ENCODE measurements at places on chromosomes 5 and 9.

GRCh38 chr5:176837707-176838115, 27.4 kb downstream of the UNC5A start:
- peak; percentile 56 for DNase-seq

DNA sequence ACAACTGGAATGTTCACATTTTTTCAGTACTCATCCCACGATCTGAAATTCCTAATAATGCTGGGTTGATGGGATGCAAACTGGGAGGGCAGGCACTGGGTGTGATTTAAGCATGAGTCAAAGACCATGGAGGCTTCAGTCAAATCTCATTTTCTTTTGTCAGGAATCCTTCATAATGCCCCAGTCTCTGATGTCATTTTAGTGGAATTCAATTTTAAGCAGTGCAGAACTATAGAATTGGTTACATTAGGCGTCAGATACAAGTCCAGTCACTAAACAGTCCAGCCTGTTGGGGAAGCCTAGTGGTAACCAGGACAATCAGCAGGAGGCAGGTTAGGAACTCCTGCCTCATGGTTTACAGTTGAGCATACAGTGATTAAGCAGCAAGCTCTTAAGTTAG, 41.0 kb upstream of the TMEM215 start:
- no peak for DNase-seq

GRCh38 chr5:1141834-1142233, 30.0 kb upstream of the SLC12A7 start:
- no peak for DNase-seq

DNA sequence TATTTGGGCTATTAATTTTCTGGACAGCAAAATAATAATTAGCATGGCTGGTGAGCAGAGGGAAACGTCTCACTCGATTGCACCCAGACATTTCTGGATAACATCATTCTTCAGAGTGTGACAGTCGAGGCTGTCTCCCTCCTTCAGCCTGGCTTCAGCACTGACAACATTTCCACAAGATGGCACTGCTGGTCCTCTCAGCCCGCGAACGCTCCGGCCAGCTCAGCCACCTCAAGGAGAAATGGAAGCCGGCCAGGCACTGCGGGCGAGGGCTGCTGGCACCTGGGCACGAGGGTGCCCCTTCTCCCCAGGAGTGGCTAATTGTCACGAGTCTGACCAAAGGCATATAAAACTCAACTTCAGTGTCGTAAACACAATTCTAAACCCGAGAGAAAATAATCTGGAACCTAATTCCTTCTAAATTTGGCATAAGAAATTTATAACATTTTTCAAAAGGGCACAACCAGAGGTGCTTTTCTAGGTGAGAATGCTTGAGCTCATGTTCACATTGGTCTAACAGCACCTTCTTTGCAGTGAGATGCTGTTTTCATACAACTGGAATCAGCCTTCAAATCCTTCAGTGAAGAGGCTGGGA, 65.9 kb downstream of the DAP start:
- peak; percentile 74 for DNase-seq

DNA sequence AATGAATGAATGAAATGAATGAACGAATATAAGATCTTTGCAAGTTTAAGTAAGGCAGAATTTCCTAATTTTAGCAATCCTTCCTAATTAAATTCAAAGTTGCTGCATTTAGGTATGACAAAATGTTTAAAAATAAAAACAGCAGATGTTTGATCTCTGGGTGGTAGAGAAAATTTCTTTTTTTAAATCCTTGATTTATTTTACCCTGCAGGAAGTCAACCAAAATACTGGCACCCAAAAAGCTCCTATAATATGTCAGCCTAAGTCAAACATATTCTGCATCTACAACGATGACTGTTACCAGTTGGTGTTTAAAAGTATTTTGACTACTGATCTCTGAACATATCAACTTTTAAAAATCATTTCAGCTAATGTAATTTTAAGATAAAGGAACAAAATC, 58.4 kb downstream of the TTC39B start:
- no peak for DNase-seq

- no peak for DNase-seq
Measured at GRCh38 chr9:18368206-18368605, 105.7 kb upstream of the ADAMTSL1 start.

DNA sequence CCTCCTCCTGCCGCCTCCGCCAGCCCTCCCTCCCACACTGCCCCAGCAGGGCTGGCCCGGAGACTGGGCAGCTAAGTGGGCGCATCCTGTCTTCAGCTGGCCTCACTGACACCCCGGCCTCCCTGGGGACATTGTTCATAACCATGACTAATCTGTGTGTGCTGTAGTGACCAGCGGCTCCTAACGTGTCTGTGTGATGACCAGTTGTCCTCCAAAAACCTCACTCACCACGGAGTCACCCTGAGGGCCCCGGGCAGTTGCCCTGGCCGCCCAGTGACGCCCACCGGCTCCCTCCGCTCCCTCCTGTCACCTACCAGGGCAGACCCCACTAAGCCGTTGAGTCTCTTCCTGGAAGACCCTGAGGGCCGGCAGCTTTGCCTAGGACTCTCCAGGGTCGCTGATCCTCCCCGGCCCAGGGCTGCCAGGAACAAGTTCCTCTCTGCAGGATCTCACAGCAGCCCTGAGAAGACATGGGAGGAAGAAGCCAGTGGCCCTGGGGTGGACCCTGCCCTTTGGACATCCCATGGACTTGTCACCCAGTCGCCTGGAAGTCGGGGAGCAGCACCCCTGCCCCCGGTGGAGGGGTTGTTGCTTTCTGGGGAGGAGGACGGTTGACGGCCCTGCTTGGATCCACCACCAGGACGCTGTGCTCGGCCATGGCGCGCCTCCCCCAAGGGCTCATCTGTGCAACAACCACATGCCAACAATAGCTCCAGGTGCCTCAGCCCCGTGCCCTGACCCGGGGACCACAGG, 110.2 kb upstream of the LMX1B start:
- DNase-seq, result no peak

GRCh38 chr5:313806-314376, 7.6 kb upstream of the AHRR start:
- no peak for DNase-seq

DNA sequence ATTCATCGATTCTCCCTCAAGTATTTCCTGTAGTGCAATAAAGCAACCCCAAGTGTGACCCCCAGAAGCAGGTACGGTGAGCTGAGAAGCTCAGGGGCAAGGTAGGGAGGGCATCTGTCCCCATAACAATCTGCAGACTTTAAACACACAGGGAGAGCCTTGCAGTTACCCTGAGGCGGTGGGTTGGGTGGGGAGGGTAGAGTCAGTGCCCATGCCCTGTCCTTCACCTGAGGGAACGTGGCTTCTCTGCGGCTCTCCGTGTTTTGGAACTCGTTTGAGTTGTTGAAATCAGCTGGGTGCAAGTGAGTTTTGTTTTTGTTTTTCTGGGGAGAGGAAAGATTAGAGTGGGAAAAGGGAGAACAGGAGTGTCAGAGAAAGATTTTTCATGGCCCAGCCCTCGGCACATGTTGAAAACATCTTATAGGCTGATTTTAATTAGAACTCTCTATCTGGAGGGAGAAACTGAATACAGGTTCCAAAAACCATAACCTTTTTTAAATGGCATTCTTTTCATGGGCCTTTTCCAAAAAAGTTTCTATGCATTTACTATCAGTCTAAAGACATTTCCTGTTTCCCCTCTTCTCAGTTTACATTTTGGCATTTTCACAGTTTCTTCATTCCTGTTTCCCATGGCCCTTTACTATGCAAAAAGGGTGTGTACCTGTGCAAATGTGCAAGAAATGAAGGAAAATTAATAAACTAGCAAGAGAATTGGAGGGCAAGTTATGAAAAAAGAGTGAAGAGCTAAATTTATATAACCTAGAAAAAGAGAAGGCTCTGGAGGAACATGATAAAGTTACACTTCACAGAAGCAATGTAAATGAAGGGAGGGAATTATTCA, 266.5 kb upstream of the VLDLR start:
- DNase-seq, result no peak

DNA sequence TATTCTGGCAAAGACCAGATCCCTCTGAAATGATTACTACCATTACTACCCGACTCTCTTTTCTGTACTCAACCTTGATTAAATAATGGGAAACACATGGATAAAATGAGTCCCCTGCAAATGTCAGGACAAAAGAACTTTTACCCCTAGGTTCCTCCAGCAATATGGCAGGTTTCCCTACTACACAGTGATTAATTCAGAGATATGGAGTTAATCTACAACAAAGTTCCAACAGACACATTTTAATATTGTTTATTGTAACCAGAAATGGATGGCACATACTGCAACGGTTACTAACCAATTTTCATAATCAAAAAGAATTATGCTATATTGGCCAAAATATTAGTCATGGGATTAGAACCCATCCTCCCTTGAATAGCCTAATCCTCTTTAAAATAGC, 294.8 kb downstream of the ATPSCKMT start:
- DNase-seq, result no peak

GRCh38 chr5:80554646-80555045, 15.4 kb downstream of the ANKRD34B start:
- DNase-seq, result no peak

DNA sequence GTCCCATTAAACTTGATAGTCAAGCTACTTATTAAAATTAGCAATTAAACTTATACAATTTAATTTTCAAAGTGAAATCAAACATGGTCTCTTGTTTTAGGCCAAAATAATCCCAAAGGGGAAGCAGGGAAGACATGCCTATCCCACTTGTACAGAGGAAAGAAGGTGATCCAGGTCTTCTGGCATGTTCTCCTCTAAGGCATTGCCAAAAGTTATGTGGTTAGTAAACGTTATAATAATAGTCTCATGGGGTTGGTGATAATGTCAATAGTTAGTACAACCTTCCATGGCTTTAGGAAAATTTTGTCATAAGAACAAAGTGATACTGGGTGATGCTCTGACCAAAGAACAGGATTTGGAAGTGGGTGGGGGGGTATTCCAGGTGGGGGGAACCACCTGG, 52.8 kb downstream of the ROR2 start:
- no peak for DNase-seq

GRCh38 chr9:5976674-5977397, 38.6 kb downstream of the RANBP6 start:
- peak; percentile 17 for DNase-seq

DNA sequence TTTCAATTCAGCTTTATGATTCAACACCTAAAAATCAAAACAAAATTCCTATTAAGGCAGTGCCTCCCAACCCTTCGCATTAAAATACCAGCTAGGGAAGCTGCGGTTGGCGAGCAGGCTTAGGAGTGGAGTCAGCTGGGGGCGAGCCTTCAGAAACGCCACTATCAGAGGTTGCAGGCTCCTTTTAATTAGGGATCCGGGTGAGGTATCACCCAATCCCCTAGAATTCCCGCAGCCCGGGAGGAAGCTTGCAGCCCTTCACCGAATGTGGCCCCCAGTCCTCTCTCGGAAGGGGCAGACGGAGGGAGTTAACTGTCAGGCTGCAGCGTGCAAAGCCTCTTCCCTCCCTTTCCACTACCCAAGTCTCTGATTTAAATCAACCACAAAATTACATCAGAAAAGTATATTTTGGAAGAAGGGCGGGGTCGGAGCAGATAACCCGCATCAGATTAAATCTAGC, 1.7 kb downstream of the STC2 start:
- no peak for DNase-seq

- DNase-seq, result no peak
Measured at GRCh38 chr5:178514851-178515418, 75.3 kb downstream of the COL23A1 start.

GRCh38 chr9:113343732-113344231, 3.7 kb upstream of the WDR31 start:
- DNase-seq, result peak; percentile 97

DNA sequence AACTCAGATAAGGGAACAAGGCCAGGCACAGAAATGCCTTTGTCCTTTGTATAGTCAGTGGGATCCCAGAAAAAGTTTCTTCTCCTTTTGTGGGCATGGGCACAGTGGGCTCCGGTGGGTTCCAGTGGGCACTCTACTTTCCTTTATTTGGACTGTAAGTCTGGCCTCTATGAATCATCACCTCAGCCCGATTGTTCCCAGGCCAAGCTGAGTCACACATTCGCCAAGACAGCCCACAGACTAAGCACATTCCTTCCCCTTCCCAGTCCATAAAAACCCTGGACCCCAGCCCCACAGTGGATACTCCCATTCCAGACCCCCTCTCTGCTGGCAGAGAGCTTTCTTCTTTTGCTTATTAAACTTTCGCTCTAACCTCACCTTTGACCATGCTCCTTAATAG, 165.0 kb downstream of the FBXL17 start:
- no peak for DNase-seq

DNA sequence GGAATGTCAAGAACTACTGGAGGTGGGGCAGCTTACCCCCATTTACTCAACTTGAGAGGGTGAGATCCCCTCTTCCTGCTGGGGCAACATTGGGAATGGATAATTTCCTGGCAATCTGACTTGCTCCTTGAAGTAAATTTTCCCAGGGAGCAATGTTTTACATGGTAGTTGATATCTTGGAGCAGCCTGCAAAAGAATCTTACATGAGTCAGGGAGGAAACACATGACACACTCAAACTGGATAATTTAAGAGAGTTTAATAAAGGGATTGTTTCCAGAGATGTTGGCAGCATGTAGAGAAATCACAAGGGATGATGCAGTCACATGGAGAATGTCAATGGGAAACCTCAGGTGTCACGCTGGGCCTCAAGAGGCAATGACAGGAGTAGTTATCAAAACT, 212.5 kb downstream of the GAS1 start:
- no peak for DNase-seq
